ENCODE measurements at places on chromosomes 3 and 15.

DNA sequence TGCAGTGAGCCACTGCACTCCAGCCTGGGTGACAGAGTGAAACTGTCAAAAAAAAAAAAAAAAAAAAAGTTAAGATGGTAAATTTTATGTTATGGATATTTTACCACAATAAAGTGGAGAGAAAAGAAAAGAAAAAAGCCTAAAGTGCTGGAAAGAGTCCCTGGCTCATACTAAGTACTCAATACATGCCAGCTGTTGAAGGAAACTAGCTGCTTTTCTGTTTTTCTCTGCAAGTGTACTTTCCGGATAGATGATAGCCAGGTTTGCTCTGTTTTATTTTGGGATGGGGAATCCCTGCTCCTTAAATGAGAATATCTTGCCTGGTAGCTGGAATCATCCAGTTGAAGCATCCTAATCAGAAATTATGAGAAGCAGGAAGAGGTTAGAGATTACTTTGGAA lies 10.9 kb downstream of the EID1 start:
- DNase-seq: no peak

DNA sequence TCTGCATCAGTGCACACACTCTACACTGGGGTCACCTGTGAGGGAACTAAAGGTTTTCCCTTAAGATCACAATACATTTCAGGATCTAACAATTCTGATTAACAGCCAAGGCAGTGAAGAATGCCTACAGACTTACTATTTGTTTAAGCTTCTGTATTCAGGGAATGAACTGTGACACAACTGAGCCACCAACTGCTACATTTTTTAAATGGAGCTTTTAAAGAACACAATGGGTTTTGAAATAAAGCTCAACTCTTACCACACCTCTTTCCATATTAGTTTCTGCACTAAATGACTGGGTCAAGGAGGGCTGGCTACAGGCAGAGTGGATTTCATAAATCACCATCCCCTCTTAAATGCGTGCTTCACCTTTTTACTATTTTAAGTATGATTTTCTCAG lies 100.2 kb downstream of the TMCC1 start:
- DNase-seq: no peak

DNA sequence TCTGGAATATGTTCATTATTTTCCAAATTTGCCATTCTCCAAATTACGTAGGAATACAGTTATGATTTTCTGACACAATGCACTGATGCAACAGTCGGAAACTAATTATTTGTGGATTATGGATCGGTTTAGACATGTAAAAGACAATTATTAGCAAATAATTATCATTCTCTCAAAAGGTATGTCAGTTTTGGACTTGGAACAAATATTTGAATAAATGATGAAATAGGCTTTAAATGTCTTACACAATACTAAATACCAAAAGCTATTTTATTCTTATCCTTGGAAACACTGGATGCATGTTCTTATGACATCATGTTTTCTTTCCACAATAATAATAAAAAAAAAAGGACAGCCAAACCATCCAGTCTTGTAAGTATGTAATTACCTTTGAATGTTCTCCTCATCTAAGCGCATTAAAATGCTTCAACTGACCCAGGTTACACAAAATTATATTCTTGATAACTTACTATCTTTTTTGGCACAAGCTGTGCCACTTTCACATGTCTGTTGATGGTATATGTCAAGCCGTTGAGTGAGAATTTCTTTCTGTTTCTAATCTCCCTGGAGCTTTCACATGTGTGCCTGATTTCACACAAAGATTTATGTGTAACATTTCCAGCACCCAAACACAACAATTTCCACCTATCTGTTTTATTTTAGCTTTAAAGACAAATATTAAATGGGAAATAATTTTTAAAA lies 238.5 kb upstream of the ZNF385D start:
- DNase-seq: no peak

- DNase-seq: no peak
Observed at GRCh38 chr15:35054380-35054779, 30.7 kb downstream of the NANOGP8 start.

DNA sequence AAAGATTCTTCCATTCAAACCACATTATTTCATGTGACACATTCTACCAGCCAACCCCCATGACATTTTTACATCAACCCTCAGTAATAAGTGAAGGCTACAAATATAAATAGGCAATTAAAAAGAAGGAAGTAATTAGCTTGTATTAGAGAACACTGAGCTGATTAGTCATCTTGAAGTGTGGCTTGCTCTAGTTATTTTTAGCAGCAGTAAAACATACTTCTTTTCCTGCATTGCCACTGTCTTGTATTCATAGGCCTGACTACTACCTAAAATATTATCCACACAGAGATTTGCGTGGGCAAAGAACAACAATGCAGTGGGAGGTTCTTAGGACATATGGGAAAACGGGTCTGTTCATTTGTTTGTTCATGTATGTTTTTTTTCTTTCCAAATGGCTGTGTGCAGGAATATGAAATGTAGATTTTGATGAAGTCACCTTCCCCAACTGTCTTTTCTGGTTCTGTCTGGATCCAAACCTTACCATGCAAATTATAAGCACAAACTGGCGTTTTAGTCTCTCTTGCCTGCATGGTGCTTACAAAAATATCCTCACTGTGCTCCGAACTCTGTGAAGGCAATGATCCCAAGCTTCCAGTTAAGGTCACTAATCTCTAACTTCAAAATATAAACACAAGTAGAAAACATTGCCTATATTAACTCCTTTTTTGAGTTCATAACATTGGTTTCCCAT lies 31.5 kb upstream of the TM4SF4 start:
- DNase-seq: no peak

GRCh38 chr15:71739355-71739754 lies 71.0 kb upstream of the NR2E3 start:
- DNase-seq: no peak

DNA sequence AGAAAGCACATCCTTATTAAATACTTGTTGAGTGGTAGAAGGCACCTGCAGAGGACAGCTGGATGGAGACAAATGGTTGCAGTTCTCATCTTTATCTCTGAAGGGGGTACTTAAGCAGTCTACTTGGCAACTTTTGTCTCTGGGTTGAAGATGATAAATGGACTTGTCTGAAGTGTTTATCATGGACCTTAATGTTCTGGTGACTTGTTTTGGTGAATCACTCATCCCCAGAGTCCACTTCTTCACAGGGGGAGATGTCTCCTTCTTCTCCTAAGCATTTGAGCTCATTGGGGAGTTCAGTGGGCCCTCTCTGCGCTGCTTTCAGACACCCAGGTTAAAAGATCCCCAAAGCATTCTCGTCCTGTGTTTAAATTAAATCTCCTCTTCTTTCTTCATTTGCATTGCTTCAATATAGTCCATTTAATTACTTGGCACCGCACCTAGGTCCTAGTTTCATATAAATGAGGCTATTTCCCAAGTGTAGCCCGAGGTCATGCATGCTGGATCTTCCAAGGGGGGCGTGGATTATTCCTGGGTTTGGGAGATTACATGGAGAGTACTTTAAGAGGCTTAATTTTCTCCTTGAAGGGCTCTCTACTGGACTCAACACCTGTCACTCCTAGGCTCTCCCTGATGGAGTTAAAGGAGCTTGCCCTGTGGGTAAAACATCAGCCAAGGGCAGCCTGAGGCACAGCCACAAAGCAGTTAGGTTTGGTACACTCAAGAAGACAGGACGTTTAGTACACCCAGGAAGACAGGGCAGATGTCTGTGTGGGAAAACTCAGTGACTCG lies 239.3 kb upstream of the C2CD4B start:
- no peak for DNase-seq

DNA sequence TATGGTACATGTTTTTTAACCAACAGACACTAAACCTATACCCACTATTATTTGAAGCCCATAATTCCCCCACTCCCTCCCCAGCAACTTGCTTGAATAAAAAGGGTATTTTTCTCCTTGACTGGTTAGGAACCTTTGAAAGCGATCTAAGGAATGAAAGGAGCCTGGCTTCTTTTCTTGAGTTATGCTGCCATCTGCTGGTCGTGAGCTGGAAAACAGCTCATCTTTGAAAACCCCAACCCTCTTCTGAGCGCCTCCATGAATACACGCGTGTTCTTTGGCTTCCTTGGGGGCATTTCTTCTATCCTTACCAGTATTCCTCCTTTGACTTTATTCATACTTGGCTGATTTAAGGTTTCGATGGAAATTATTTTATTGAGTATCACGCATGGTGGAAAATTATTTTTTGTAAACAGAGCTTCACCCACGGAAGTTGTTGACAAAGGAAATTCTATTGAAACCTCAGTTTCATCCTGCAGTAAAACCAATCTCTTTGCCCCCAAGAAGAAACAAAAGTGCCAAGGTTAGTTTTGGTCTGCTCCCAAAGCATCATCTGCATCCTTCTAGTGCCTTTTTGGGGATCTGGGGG lies 171.6 kb downstream of the SV2B start:
- peak; percentile 5 for DNase-seq

- DNase-seq: peak; percentile 62
Observed at GRCh38 chr3:51982838-51983577, at the start of gene ACY1. Gene ACY1 (plus strand): TSS chr3:51983535. CDS start chr3:51984065, 530 bp downstream.
